ENCODE measurements at places on chromosomes 2 and 18.

- DNase-seq, result peak; percentile 81
These were observed at the start of gene MBOAT2 for GRCh38 chr2:9003616-9004337. MBOAT2 (minus strand) TSS chr2:9003684; CDS start chr2:9003614, 70 bp downstream.

GRCh38 chr2:33278245-33278943, 198.1 kb upstream of the RASGRP3 start:
- no peak for DNase-seq

GRCh38 chr18:55163550-55163949, 204.3 kb upstream of the CCDC68 start:
- peak; percentile 51 for DNase-seq

DNA sequence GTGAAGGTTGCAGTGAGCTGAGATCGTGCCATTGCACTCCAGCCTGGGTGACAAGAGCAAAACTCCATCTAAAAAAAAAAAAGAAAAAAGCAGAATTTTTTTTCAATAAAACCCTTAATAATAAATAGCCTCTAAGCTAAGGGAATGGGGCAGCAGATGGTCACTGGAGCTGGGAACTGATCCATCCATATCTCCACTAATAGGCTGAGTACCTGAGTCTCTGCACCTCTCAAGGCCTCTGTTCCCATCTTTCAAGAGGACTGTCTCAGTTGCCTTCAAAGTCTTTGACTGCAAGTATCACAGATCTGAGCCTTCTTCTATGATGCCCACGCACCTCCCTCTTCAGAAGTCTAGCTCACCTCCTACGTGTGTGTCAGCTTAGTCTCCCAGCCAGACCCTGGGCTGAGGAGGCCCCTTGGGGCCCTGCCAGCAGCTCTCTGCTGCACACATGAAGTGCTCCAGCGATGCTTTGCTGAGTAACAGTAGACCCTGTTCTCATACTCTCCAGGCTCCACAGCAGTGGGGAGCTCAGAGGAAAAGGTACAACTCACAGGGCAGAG, 32.9 kb downstream of the ST8SIA5 start:
- DNase-seq, result no peak

GRCh38 chr2:232984451-232985207, 28.4 kb downstream of the NGEF start:
- no peak for DNase-seq

- no peak for DNase-seq
These were observed 782 bp downstream of the MTA3 start for GRCh38 chr2:42569116-42569711.

GRCh38 chr2:105317937-105318336, 11.6 kb downstream of the TGFBRAP1 start:
- no peak for DNase-seq

DNA sequence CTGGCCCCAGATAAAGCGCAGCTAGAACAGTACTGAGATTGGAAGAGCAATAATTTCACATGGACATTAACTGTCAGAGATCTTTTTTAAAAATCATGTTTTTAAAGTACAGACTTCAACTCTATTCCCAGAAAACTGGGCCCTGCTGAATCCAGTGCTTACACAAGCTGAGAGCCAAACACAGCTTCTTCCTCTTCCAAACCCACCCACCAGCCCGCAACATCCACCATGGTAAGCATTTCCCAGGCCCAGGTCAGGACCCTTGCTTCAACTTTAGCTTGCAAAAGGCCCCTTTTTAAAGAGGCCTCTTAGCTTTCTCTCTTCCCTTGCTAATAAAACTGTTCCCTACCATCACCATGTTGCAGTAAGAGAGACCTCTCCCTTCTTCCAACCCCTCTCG, 2.1 kb downstream of the AAK1 start:
- no peak for DNase-seq
